ENCODE measurements at places on chromosomes 13 and 19.

DNA sequence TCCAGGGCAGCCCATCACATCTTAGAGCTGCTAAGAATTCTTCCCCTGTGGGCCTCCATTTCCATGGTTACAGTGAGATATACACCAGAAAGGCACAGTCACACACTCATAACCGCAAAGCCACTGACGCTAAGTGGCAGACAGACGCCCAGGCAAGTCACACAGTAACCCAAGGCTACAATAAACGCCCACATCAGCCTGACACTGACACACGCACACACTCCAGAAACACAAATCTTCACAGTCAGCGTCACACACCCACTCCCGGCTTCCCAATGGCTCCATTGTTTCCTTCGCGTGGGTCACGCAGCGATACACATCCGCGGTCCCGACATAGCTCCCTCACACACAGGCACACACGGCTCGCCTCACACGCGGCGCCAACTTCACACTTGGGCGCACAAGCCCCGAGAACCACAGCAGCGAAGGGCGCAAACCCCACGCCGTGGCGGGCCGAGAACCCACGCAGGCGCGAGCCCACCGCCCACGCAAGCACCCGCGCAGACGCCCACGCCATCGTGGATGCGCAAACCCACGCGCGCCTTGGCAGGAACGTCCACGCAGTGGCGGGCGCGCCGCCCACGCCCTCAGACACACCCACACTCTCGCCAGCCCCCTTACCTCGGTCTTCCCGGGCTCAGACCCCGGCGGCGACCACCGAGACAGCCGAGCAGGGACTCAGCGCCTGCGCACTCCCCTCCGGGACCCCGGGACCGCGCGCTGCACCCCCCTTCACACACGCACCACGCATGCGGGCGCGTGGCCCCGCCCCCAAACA lies at the start of gene ZNF667:
TSS of gene ZNF667 (minus strand) at position 695 of the 778 bp plus-strand sequence. CDS start 14,975 bp downstream, outside the sequence.
- DNase-seq: peak; percentile 44

- DNase-seq: no peak
Observed at GRCh38 chr19:32022044-32022640, 323.3 kb upstream of the ZNF507 start.

DNA sequence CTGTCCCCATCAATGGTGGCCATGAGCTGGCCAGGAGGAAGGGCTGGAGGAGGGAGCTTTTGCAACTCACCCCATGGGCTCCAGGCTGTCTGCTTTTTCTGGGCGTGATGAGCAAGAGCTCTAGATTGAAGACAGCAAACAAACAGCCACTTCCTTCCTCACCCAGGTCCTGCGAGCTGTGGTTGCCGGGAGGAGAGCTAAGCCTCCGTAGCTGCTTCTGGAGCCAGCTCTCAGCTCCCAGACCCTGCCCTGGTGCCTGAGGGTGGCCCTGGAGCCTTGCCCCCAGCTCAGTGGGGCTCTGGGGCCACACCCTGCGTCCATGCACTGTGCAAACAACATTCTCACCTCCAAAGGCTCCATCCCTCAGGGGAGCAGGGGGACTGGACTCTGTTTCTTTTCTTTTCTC lies 6.2 kb downstream of the MYO1F start:
- DNase-seq: peak; percentile 70

- DNase-seq: peak; percentile 56
Observed at GRCh38 chr13:37492075-37492474, 106.5 kb downstream of the POSTN start.

GRCh38 chr13:33105387-33106005 lies 89.3 kb downstream of the KL start:
- DNase-seq: no peak

DNA sequence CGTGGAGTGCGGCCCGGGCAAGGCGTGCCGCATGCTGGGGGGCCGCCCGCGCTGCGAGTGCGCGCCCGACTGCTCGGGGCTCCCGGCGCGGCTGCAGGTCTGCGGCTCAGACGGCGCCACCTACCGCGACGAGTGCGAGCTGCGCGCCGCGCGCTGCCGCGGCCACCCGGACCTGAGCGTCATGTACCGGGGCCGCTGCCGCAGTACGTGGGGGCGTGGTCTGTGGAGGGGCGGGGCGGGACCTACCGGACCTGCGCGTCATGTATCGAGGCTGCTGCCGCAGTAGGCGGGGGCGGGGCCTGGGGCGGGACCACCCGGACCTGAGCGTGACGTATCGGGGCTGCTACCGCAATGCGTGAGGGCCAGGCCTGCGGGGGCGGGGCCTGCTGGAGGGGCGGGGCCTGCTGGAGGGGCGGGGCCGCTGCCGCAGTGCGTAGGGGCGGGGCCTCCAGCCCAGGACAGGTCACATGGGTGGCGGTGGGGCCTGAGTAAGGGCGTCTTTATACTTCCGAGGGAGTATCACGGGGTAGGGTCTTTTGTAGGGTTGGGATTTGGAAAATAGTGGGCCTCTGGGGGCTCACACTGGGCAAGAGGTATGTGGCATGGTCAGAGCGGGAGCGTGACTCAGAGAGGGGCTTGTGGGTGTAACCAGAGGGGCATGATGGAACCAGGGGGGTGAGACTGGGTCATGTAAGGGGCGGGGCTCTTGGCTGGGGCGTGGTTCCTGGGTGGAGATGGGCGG lies 4.3 kb downstream of the FSTL3 start:
- DNase-seq: peak; percentile 98

DNA sequence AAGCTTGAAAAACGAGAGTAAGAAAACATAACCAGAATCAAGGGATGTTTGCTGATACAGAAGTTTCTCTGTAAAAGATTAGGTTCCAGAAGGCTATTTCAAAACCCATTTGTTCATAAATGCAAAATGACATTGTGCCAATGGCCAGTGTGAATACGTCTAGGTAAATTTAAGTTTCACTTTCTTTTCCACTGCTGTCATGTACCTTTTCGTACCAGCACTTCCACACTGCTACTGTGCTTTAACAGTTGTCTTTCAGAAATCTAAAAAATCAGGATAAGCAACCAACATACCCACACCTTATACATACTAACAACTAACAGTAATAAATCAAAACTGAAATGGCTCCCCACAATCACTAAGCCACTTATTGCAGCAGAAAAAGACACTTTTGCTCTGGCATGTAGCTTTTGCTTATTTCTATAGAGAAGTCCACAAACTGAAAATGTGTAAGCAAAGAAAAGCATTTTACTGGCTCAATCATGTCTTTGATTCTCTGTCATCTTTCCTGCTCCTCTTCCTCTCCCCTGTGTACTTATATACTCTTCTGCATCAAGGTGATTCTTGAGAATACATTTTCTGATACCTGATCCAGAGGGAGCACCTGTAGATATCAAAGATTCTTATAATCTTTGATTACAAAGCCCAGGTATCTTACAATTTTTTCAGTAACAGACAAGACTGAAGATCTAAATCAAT lies 34.3 kb downstream of the ELF1 start:
- DNase-seq: no peak

DNA sequence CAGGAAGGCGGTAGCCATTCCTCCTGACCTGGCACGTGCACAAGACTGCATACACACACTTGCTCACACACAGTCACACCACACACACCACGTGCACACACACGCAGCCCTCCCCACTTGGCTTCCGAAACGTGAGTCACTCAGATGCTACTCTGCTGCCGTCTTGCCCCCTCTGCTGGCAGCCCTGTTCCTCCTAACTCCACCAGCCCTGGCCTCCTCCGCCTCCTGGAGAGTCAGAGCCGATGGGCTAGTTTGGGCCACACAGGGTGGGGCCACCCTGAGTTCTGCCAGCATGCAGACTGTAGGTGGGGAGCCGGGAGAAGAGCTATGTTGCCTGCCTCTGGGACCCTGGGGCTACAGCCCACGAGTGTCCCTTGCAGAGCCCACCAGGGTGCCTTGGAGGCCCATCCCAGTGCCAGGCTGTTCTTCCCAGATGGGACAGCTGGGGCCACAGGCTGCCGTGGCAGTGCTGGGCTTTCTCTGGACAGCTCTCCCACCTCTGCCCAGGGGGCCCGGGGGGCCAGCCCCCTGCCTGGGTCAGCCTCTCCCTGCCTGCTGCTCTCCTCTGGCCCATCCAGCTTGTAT lies 12.1 kb downstream of the PIN1 start:
- DNase-seq: peak; percentile 89

DNA sequence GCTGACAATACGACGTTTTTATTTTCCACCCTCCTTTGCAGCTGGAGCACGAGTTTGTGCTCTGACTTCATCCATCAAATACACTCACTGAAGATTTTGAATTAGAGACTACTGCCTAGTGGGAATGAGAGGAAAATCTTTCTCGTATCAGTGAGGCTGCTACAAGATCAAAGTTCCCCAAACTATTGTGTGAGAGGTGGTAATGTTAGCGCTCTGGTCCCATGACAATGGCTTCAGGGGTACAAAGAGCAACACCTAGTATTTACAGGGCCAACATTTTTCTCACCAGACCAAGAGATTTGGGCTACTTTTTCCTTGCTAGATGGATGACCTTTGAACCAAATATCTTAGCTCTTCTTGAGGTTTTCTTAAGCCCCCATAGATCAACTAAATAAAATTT lies 30.3 kb upstream of the PDX1 start:
- no peak for DNase-seq

- no peak for DNase-seq
Observed at GRCh38 chr19:15995536-15995935, 46.7 kb downstream of the OR10H4 start.
